ENCODE measurements at places on chromosomes 7 and 10.

- no peak for DNase-seq
Measured at GRCh38 chr7:85160223-85160622, 26.6 kb downstream of the SEMA3D start.

DNA sequence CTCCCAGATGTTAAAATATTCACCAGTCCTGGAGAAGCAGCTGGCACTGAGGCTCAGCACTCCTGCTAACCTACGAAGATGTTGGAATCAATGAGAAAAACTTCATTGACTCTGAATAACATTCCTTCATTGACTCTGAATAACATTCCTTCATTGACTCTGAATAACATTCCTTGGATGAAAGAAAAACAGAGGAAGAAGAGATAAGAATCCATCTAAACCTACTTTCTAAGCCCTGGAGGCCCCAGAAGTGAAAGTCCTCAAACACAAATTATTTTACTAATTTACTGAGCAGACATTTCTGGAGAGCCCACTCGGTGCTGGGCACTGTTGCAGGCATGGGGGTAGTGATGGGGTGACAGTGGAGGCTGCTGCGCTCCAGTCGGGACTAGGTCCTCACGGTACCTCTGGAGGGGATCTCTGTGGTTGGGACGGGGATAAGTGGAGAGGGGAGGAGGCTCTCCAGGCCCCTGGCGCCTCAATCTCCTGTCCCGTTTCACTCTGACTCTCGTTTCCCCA is 254.1 kb downstream of the WDR37 start:
- no peak for DNase-seq

- DNase-seq = peak; percentile 54
Measured at GRCh38 chr7:75639071-75639885, 99.5 kb downstream of the HIP1 start.

- DNase-seq = no peak
Measured at GRCh38 chr7:2393706-2394105, 9.7 kb upstream of the CHST12 start.

DNA sequence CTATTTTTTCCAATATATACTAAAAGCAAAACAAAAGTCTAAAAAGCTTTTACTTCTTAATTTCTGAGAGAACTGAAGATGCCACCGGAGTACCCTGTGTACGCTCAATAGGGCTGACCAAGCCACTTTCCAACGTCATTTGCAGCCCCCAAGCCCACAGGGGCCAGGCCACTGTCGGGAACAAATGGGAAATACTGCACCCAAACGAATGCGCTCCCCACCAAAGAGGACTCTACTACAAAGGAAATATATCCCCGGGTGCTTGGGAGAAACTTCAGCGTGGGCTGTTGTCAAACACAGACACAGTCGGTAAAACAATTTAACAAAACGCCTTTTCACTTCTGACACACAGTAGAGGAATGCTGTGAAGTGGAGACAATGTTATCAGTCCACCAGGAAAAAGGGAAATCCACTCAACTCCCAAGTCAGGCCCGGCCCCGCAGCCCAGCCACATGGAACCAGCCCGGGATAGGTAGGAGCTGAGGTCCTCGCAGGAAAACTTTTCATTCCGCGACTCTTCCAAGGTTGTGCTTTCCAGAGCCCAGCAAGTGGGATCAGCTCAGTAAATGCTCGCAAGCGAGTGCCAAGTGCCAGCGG is 1.4 kb downstream of the PARD3 start:
- DNase-seq = no peak

GRCh38 chr7:20146451-20146850 is 70.7 kb downstream of the MACC1 start:
- DNase-seq = no peak

GRCh38 chr10:73065441-73065840 is 31.2 kb downstream of the P4HA1 start:
- no peak for DNase-seq

DNA sequence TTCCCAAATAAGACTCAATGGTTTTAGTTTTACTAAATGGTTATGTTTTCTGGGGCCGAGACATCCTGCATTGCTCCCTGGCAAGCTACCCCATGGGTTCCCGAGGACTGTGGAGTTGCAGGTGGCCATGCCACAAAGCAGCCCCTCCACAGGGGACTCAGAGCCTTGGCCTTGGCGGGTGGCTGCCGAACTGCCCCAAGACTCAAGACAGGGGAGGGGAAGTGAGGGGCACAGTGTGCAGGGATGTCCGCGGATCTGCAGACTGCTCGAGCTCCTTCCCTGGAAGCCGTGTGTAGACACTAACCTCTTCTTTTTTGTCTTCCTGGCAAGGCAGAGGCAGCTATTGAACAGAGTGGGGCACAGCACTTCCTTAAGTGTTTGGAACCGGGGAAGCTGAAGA is 154.6 kb downstream of the EBF3 start:
- no peak for DNase-seq

GRCh38 chr7:45685619-45686240 is 111.6 kb downstream of the ADCY1 start:
- no peak for DNase-seq

- no peak for DNase-seq
Measured at GRCh38 chr7:31119249-31119648, 67.1 kb downstream of the ADCYAP1R1 start.

DNA sequence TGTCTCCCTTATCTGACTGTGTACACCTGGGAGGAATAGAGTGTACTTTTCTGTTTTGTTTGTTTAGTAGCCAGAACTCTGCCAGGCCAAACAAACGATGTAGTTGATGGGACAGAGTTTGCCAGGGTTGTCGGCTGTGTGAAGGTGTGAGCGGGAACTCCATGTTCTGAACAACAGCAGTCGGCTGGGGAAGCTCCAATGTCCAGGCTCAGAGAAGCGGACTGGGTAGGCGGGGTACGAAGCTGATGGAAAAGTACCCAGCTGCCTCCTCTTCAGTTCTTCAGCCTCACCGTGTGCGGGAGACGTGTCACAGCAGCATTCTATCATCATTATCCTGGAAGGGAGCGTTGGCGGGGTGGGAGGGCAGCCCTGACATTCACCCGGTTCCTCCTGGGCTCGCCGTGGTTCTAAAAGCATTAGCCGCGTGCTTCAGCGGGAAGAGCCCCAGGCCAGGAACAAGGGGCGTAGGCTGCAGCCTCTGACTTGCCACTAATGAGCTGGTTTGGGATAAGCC is 52.9 kb downstream of the PFKFB3 start:
- DNase-seq = no peak

DNA sequence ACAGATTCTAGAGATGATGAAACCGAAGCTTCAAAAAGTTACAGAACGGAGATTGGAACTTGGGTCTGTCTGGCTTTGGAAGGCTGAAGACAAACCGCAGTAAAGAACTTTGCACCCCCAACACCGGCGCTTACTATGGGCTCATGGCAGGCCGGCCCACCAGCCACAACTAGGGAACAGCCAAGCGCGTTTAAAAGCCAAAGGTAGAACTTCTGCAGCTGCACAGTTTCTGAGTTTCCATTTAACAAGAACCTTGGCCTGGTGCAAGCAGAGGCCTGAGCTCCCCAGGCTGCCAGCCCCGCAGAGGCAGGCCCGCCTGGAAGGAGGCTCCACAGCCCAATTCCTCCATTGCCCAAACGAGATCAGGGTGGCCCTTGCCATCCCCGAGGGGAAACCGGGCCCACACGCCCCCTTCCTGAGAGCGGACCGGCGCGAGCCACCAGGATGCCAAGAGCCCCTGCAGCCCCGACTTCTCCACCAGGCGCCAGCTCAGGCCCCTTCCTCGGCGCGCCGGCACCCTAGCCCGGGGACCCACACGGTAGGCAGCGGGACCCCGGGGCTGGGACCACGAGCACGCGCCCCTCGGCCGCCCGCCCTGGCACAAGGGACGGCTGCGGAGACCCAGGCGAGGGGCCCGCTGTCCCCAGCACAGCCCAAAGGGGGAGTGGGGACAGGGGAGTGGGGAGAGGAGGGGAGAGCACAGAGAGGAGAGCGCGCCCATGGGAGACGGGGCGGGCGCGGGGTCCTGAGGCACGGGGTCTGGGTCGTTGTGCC is 566 bp downstream of the MAD1L1 start:
- DNase-seq = no peak

GRCh38 chr10:98446151-98446660 is 529 bp downstream of the HPS1 start:
- DNase-seq = peak; percentile 29

GRCh38 chr10:101816376-101816775 is 1.9 kb downstream of the OGA start:
- no peak for DNase-seq

GRCh38 chr7:94039368-94040035 is 35.3 kb upstream of the BET1 start:
- DNase-seq = no peak

GRCh38 chr7:149642589-149642988 is 130.8 kb downstream of the ZNF467 start:
- no peak for DNase-seq

DNA sequence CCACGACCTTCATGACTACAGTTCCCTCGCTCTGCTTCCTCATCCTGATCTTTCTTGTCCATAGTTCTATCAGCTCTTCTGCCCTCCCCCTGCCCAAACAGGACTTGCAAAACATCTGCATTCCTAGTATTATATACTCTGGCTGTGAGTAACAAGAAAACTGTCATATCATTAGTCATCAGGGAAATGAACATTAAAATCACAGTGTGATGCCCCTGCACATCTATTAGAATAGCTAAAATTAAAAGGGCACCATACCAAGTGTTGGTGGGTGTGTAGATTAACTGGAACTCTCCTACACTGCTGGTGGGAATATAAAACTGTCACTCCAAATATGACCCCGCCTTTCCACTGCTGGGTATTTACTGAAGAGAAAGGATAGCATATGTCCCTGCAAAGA is 141.8 kb downstream of the C7orf25 start:
- no peak for DNase-seq

- DNase-seq = no peak
Measured at GRCh38 chr10:114499116-114499515, 94.8 kb upstream of the AFAP1L2 start.

DNA sequence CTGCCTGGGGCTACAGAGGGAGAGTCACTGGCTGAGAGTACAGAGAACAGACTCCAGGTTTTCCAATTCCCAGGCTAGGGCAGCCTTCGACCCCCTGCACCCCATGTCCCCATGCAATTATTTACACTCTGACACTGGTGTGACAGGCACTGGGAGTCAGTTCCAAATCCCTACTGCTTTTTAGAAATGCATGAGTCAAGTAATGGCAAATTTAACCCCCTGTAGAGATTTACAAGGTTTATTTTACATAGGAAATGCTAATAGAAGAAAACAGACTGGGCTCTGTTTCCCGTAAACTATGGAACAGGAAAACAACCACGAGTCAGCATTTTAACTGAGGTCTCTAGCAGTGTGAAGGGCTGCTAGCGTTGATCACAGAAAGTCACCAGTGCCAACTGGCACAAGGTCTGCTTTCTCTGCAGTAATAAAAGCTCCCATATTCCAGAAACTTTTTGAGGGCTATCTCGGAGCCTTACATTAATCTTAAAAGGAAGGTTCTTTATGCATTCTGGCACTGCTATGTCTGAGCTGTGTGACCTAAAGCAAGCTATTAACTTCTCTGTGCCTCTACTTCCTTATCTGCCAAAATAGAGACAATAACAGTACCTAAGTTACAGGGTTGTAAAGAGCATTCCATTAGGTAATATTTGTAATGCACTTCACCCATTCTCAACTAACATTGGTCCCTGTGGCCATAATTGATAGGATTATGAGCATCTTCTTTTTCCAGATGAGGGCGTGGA is 28.2 kb downstream of the NOD1 start:
- DNase-seq = no peak

DNA sequence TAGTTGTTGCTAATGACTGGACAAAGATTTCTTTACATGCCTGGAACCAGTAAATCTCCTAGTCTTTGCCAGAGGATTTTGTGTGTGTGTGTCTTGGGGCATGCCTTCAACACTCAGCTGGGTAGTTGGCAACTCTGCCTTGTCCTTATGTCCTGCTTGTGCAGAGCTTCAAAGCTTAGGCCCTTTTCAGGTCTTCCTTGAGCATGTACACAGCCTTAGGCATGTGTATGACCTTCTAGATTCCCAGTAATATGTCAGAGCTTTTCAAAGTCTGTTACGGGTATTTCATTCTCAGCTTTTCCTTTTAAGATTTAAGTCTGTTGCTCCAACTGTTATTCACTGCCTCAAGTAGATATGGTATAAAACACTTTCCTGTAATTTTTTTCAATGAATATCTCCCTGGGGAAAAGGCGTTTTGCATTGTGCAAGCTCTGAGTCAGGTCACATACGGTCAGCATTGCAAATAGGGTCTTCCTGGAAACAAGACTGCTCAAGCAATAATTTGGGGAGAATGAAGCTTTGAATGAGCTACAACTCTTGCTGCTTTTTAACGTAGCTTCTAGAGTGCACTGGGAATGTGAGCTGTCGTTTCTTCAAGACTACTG is 25.5 kb downstream of the SHOC2 start:
- no peak for DNase-seq

- DNase-seq = peak; percentile 68
Measured at GRCh38 chr10:80460399-80461207, 6.5 kb downstream of the TSPAN14 start.

DNA sequence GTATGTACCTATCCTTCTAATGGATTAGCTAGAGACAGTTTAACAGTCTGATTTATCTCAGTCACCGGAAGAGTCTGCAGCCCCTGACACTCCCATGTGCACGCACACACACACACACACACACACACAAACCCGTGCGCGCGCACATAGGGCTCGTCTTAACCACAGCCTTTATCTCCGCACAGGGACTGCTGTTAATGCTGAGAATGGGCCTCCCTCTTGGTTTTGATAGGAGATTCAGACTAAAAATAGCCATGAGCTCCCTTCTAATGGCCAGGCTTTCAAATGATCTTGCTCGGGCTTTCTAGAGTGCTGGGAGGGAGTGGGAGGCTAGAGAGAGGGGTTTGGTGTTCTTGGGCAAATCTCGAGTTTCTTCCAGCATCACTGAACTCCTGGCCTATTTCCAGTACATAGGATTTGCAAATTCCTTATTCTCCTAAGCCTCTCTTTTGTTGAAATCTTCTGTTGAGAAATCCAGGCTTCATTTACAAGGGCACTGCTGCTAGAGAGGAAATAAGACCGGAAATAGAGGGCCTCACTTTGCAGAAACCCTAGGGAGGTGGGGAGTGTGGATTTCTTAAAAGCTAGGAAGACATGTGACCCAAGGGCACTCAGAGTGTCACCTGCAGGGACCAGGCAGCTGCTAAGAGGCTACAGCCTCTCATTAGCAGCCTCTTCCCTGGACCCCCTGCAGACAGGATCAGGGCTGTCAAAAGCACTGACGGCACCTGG is 2.4 kb downstream of the TMEM72 start:
- no peak for DNase-seq

DNA sequence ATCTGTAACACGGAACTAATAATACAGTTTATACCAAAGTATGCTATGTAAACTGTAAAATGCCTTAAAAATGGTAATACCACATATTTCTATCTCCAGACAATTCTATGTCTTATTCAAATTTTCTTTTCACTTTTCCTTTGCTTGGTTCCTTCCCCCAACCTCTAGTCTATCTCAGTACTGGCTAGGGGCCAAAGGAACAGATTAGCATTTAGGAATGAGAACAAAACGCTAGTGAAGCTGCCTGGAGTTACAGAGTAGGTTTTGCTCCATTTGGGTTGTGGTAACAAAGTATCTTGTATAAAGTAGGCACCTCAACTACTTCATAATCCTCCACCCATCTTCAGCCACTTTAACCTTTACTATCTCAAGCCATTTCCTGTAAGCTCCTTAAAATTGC is 94.1 kb downstream of the HBP1 start:
- DNase-seq = peak; percentile 21

Data from globus pallidus (tissue), 1 donor.